Hair follicle dermal papilla cell (primary cell): ENCODE measurements at places on chromosomes 12 and 14. TPM values are rescaled to one million over a fixed set of nuclear protein-coding genes. Genes with fewer than 3 reads are reported as not detected.

The FIGNL2 gene
- total RNA-seq: 0.36 and 0.65 TPM in 2 replicates

The SLC6A13 gene
- 0.36 TPM in 1 of 2 replicates, not detected in the other for total RNA-seq

The C12orf54 gene
- not detected in 2 replicates for total RNA-seq

The SOAT2 gene
- total RNA-seq: 0.49 TPM in 1 of 2 replicates, not detected in the other

The SPTB gene
- total RNA-seq: under 0.01 TPM in 1 of 2 replicates, not detected in the other

The LALBA gene
- 0.24 TPM in 1 of 2 replicates, not detected in the other for total RNA-seq

The EID3 gene
- 10.3 and 13.5 TPM in 2 replicates for total RNA-seq
